ENCODE measurements at places on chromosomes 11 and 22. TPM values are rescaled to one million over a fixed set of nuclear protein-coding genes. Genes with fewer than 3 reads are reported as not detected.

Gene RFPL2
- total RNA-seq: not detected

Gene TCIRG1
- 13.5 TPM for total RNA-seq

Gene SF3B2
- total RNA-seq: 62.8 TPM

Gene ARHGAP8
- 0.14 TPM for total RNA-seq

Gene OR51B2
- total RNA-seq: not detected

Gene SESN3
- 94.6 TPM for total RNA-seq

Gene TBX10
- total RNA-seq: not detected

Gene MRGPRX3
- not detected for total RNA-seq

Gene POU2AF3
- not detected for total RNA-seq

Gene OR56A1
- not detected for total RNA-seq

Gene SCN4B
- 5.1 TPM for total RNA-seq

Gene MMP3
- 5.7 TPM for total RNA-seq

Gene KCNQ1OT1
- total RNA-seq: 0.30 TPM

Gene SCGB1A1
- total RNA-seq: not detected

Gene DAGLA
- total RNA-seq: 1.9 TPM

Gene PIK3C2A
- total RNA-seq: 16.6 TPM

Gene GAB2
- 4.7 TPM for total RNA-seq

Gene ASRGL1
- 2.2 TPM for total RNA-seq

Gene OR52I2
- total RNA-seq: not detected

Gene HMBS
- 18.1 TPM for total RNA-seq

Gene RAB38
- total RNA-seq: 0.29 TPM

Gene CATSPERZ
- not detected for total RNA-seq

Gene GLYATL2
- not detected for total RNA-seq

Gene SMIM35
- not detected for total RNA-seq

Gene FJX1
- 4.0 TPM for total RNA-seq

Gene OR6T1
- not detected for total RNA-seq

Gene TMEM138
- 28.9 TPM for total RNA-seq

Data from psoas muscle (tissue), 8 donors.